ENCODE measurements at places on chromosomes 4 and X.

GRCh38 chr4:63349674-63350025 is 1059.6 kb downstream of the TECRL start:
- no peak for DNase-seq

DNA sequence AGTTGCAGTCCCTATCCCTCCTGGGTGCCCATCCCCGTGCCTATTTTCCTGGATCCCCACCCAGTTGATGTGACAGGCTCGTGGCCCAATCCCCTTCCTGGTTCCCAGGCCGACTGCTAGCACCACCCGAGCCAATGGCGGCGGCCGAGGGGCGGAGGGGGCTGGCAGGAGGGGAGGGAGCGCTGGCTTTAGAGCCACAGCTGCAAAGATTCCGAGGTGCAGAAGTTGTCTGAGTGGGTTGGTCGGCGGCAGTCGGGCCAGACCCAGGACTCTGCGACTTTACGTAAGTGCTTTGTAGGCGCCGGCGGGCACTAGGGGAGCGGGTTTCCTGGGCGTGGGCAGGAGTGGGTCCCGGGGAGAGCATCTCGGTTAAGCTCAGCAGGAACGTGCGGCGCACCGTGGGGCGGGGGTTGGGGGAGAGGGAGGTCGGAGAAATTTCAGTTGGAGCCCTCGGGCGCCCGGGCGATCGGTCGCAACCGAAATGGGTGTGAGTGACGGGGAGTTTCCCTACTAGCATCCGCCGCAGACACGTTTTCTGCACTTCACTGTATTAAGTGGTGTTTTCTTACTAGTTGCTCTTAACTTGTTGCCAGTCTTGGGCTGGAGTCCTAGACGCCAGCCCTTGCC is at the start of gene PLS3:
Gene PLS3, plus strand, starts transcription at position 197 of the 627 bp plus-strand sequence. CDS start 49,077 bp downstream, outside the sequence.
- DNase-seq = peak; percentile 83

DNA sequence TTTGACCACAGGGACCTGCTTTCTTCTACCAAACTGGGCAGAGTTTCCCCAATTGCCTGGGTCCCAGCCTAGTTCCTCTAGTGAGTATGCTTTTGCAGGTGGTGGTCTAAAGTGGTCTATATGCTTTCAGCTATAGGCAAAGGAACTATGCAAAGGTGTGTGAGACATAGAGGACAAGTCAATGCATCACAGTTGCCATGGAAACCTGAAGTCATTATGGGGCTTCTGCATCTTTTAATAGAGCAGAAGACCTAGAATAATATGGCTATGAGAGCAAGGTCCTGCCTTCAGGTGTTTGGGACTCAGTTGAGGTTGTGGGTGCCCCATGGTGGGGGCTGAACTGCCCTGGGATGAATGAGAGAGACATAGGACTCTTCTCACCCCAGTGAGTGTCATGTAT is 92.1 kb upstream of the RAB40AL start:
- DNase-seq = no peak

GRCh38 chrX:120763269-120763668 is 112.4 kb downstream of the CT47B1 start:
- DNase-seq = no peak

DNA sequence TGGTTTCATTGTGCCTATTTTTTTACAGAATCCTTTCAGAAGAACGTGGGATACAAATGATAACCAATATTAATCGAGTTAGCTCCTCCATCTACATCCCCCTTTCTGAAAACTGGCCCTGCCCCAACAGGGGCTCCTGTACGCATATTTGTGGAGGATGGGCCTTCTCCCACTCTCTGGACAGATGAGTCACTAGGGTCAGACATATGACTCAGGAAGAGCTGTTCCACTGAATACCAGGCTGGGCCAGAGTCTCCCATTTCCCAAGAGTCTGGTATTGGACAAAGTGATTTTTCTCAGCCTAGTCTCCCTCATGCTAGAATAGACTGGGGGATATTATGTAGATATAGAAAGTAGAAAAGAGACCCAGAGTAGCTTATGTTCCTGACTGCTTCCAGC is 142.4 kb downstream of the TSPAN5 start:
- DNase-seq = no peak

DNA sequence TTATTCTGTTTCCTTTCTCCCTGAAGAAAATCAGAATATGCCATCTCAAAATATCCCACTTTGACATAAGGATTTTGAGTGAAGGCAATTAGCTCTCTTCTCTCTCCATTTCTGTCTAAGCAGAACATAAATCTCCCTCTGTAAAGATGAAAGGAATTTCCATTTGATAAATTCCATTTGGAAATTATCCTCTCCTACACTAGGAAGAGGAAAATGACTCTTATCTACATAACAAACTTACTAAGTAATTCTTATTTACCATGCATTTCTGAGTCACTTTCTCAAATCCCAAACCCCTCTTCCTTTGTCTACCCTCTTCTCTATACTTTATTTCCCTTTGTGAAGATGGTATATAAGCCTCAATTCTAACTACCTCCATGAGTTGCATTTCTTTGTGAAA is 11.4 kb downstream of the TBCK start:
- DNase-seq = no peak

DNA sequence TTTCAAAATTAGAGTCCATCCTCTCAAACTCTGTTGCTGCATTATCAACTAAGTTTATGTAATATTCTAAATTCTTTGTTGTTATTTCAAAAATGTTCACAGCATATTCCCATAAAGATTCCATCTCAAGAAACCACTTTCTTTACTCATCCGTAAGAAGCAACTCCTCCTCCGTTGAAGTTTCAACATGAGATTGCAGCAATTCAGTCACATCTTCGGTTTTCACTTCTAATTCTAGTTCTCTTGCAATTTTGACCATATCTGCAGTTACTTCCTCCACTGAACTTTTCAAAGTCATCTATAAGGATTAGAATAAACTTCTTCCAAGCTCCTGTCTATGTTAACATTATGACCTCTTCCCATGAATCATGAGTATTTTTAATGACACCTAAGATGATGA is 216.6 kb upstream of the SLC7A11 start:
- no peak for DNase-seq

DNA sequence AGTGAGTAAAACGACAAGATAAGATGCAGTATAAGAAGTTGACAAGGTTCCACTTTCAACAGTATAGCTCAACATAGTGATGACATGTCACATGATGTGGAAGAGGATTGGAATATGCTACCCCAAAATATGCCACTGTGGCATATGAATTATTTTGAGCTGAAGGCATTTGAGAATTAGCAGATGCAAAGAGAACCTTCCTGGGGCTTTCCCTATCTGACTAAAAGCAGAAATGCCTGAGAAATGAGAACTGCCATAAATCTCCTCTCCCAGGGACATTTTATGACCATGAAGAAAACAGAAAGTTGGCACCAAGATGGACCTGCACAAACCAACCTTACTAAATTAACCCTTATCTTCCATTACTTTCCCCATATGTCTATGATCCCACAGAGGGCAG is 24.8 kb downstream of the CDKN2AIP start:
- no peak for DNase-seq

DNA sequence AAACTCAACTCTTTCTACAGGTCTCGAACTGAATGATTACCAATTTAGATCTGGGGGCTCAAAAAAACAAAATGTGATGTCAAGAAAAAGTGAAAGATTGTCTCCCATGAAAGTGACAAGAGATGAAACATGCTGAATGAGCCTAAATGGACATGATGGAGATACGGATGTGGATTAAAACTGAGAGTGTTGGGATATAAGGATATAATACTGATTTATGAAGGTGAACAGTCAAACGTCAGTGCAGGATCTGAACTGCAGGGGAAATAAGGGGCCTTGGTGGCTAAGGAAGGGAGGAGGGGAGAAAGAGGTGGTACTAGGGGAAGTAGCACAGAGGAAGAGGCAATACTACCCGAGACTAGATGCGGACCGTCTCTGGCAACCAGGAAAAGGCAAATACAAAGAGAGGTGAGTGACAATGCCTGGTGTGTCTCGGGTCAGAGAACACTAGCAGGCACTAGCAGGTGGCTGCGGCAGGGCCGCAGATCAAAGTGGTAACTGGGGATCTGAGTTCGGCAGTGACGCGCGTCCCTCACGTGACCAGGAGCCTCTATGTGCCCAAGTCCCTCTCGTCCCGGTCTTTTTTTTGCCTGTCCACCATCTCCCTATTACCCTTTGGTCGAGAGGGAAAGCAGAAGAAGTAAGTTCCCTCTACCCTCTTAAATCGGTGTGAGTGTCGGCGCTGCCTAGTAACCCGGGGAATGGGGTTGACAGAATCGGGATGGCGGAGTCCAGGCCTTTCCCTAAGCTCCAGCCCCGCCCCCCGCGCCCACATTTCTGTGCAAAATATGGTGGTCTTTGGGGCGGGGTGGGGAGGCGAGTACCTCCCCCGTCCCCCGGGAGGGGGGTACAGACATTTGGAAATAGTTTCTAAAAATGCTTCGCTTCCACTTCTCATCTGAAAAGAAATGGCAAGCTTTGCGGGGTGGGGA is at the start of gene TCEAL1:
Gene TCEAL1, plus strand, starts transcription at position 590 of the 932 bp plus-strand sequence. CDS start 942 bp downstream, outside the sequence.
- no peak for DNase-seq

DNA sequence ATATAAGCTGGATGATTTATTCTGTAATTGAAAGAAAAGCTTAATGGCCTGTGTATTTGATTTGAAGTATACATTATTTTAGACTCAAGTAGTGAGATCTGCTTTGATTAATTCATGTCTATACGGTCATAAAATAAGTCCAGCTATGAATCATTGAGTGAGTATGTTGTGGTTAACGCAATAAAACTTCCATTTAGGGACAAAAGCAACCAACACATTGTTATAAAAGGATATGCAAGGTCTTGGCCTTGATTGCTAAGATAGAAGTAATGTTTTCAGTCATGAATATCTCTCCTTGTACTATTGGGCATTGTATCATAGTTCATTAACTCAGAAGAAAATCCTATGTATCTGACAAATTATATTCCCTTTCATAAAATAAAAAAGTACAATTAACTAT is 162.1 kb downstream of the EPHA5 start:
- no peak for DNase-seq

GRCh38 chr4:159229164-159229563 is 126.3 kb downstream of the RAPGEF2 start:
- DNase-seq = no peak

GRCh38 chr4:55509266-55509665 is 37.4 kb downstream of the CLOCK start:
- no peak for DNase-seq

- no peak for DNase-seq
These were observed at the start of gene SCD5 for GRCh38 chr4:82798168-82799005. SCD5 (minus strand) TSS chr4:82798796; CDS start chr4:82798537, 259 bp downstream.

DNA sequence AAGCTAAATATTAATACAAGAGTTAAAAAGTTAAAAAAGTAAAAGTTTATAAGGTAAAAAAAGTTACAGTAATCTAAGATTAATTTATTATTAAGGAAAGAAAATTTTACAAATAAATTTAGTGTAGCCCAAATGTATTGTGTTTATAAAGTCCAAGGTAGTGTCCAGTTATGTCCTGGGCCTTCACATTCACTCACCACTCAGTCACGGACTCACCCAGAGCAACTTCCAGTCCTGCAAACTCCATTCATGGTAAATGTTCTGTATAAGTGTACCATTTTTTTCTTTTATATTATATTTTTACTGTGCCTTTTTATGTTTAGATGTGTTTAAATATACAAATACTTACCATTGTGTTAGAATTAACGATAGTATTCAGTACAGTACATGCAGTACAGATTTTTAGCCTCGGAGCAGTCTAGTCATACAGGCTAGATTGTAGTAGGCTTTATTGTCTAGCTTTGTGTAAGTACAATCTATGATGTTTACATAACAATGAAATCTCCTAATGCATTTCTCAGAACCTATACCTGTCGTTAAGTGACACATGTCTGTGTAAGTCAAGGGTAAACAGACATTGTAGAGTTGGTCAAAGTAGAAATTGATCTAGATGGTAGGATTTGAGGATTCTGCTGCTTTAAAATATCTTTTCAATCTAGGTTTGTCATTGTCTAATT is 197.7 kb downstream of the GC start:
- no peak for DNase-seq

- no peak for DNase-seq
These were observed 153.9 kb downstream of the KDR start for GRCh38 chr4:54971474-54971950.

- DNase-seq = peak; percentile 16
These were observed 69.4 kb downstream of the KCNIP4 start for GRCh38 chr4:21879187-21879586.

- DNase-seq = no peak
These were observed 189.9 kb downstream of the AASDH start for GRCh38 chr4:56197387-56197786.

GRCh38 chr4:99645638-99646037 is 12.0 kb downstream of the C4orf54 start:
- DNase-seq = no peak

DNA sequence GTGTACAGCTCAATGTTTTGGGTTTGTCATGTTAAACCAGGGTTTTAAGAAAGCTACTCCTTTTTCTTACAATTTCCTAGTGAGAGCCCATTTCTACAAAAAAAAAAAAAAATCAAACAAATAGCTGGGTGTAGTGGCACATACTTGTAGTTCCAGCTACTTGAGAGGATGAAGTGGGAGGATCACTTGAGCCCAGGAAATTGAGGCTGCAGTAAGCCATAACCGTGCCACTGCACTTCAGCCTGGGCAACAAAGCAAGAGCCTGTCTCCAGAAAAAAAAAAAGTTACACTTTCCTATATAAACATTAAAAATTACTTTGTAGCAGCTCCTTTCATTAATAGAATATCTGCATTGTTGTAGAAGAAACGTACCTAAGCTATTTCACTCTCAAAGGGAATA is 166.7 kb downstream of the HS6ST2 start:
- no peak for DNase-seq

DNA sequence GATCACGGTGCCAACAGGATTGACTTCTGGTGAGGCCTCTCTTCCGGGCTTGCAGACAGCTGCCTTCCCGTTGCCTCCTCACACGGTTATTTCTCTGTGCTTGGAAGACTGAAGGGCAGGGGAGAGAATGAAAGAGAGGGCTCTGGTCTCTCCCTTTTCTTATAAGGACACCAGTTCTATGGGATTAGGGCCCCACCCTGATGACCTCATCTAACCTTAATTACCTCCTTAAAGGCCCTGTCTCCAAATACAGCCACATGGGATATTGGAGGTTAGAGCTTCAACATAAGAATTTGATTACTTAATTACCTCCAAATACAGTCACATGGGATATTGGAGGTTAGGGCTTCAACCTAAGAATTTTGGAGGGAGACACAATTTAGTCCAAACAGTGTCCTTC is 46.5 kb downstream of the EVC start:
- DNase-seq = no peak

GRCh38 chr4:74555843-74556242 is 110.9 kb downstream of the AREG start:
- DNase-seq = no peak

- DNase-seq = peak; percentile 9
These were observed at the start of gene DCX for GRCh38 chrX:111411983-111412382. DCX (minus strand) TSS chrX:111412192; CDS start chrX:111410398, 1,794 bp downstream.

DNA sequence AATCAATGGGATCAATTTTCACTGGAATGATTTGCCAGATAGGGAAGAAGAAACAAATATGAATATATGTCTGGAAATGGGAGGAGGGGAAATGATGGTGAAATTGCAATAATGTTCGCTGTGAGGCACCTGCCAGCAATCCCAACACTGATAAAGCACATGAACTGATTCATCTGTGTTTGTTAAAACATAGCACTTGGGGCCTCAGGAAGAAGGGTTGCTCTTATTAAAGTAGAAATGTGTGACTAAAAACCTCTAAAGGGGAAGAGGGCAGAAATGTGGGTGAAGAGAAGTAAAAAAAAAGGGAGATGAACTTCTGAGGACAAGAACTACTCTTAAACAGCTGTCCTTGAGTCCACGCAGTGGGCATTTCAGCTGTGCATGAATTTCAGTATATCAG is 101.4 kb downstream of the C4orf51 start:
- DNase-seq = no peak
